Mucosa of descending colon (tissue), 3 donors: ENCODE measurements at places on chromosomes 13 and 19.
A peak's percentile ranks its signal among the peaks of the same experiment; 100 is the strongest.

DNA sequence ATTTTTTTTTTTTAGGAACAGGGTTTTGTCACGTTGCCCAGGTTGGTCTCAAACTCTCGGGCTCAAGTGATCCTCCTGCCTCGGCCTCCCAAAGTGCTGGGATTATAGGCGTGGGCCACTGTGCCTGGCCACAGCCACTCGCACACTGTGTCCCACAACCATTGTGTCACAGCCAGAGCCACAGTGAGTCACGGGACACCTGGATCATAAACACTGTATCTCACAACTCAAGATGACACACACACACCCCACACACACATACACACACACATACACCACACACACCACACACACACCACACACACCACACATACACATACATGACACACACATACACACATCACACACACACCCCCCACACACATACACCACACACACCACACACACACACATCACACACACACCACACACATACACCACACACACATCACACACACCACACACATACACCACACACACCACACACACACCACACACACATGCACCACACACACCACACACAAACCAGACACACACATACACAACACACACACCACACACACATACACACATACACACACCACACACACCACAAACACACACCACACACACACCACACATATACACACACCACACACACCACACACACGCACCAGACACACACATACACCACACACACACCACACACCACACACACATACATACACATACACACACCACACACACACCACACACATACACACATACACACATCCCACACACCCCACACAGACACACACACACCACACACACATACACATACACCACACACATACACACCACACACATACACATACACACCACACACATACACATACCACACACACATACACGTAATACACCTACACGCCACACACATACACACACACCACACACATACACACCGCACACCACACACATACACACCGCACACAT lies 16.2 kb downstream of the ELAVL3 start:
- DNase-seq, result no peak

DNA sequence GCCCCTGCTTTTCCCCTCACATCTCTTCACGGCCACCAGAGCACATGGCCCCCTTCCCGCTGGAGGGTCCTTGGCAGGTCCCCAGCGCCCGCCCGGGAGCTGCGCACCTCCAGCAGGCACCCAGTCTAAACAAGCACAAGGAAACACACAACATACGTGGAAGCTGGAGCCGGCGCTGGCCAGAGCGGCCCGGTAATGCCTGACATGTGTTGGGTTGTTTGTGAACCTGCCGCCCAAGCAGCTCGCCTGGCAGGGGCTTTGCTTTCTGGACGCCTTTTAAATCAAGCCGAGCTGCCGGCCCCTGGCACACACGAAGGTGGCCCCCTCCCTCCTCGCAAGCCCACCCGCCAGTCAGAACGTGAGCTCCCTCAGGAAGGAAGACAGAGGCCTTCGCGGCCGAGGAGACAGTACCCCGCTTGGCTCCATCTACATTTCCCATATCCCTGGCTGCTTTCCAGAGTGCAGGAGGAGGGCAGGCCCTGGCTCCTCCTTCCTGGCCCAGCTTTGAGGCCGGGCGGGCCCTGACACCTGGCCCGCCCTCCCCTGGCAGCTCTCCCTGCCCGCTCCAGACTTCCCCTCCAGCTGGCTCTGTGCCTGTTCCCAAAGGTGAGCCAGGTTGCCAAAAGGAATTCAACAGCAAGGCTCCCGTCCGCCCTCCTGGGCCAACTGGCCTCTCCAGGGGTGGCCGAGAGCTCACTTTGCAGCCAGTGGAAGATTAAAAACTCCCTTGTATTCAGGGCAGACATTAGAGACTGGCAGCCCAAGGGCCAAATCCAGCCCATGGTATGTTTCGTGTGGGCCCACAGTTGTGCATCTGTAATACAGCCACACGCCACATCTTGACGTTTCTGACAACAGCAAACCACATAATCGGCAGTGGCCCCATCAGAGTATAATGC lies 28.7 kb downstream of the COMP start:
- DNase-seq, result peak; percentile 92

DNA sequence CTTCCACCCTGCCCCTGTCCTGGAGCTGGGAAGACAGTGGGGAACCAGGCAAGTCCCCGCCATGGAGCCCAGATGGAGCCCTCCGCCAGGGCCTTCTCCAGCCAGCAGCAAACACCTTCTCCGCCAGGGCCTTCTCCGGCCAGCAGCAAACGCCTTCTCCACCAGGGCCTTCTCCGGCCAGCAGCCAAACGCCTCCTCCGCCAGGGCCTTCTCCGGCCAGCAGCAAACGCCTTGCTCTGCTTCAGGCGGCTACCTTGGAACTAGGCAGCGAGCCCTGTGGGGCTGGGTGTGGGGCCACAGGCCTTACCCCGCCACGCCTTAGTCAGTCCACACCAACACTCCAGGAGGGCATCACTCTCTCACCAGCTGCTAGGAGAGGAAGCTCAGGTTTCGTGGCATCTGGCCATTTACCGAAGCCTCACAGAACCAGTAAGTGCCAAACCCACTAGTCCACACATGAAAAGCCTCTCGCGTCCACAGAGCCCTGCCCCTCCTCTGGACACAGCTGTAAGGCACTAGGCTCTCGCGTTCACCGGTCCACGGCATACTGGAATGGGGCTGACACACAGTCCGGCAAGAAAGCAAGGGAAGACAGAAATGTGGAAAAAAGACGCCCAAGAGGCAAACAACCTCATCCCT lies 41.0 kb downstream of the MLLT1 start:
- DNase-seq, result no peak

DNA sequence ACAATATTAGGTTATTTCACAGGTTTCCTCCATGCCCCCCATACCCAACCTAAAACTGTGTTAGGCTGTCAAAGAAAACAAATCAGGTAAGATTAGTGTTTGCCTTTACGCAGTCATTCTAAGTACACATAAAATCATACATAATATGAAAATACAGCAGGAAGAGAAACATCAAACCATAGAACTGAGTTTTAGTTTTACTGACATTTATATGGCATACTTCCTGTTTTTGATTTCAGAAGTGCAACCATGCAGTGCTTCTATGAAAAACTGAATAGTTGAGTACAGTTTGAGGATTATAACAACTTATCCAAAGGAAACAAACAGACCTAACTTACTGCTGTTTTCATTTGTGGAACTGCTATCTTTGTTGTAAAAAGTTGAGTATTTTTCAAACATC lies 91.3 kb downstream of the KCNRG start:
- DNase-seq, result no peak

- no peak for DNase-seq
Measured at GRCh38 chr19:2252055-2252796, 3.1 kb downstream of the AMH start.

GRCh38 chr19:11971041-11971440 lies 6.2 kb downstream of the ZNF763 start:
- DNase-seq, result no peak

- no peak for DNase-seq
Measured at GRCh38 chr19:10102787-10103236, 334 bp upstream of the ANGPTL6 start.

- no peak for DNase-seq
Measured at GRCh38 chr13:52849291-52850071, 1.0 kb upstream of the PCDH8 start.

GRCh38 chr13:36834299-36834698 lies 15.3 kb downstream of the RFXAP start:
- DNase-seq, result no peak

- DNase-seq, result no peak
Measured at GRCh38 chr19:30004403-30004802, 62.4 kb downstream of the URI1 start.

DNA sequence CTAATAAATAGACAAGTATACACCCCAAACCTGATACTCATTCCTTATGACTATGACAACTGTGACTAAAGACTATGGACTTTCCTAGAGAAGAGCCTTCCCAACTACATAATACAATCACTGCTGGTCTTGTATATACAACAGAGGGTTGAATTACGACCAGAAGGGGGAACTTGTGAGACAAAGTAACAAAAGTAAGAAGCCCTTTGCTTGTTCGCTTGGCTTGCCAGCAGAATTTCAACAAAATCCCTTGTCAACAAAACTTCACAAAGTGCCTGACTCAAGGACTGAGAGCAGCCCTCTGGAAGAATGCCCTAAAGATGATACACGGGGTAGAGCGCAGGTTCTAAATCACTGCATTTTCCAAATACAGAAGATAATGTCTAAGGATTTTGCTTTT lies 99.4 kb downstream of the WASF3 start:
- DNase-seq, result no peak

DNA sequence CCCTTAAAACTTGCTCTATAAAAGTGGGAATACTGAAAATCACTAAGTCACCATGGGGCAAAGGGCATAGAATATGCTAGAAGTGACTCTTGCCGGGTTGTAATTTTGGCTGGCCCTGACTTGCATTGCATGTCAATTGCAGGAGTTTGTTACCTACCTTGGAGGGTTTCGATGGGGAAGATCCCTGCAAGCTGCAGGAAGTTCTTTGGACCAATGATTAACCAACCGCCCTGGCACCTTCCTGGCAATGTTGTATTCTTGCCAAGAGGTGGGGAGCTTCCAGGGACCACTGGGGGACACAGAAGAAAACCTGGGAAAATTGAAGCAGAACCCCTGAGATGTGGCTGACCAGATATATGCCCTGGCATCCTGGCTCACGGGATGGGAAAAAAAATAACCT lies 235.8 kb downstream of the B3GLCT start:
- no peak for DNase-seq

GRCh38 chr13:77774181-77774580 lies 76.7 kb downstream of the SLAIN1 start:
- DNase-seq, result no peak

DNA sequence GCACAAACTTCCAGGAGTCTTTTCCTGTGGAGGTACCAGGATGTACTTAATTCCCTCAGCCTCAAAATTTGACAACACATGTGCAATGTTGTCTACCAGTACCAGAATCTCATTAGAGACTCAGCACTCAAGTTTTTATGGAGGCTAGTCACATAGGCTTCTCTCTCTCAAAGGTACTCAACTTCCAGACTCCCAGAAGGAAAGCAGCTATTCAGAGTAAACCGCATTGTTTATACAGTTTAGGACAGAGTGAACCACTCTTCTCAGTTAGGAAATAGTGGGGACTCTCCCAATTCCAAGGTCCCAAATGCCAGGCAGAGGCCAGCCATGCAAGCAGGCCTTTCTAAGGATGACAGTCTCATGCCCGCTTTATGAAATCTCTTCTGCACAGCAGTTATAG lies 8.5 kb upstream of the C1QTNF9B start:
- no peak for DNase-seq
